ENCODE measurements at places on chromosomes 3 and 15.

DNA sequence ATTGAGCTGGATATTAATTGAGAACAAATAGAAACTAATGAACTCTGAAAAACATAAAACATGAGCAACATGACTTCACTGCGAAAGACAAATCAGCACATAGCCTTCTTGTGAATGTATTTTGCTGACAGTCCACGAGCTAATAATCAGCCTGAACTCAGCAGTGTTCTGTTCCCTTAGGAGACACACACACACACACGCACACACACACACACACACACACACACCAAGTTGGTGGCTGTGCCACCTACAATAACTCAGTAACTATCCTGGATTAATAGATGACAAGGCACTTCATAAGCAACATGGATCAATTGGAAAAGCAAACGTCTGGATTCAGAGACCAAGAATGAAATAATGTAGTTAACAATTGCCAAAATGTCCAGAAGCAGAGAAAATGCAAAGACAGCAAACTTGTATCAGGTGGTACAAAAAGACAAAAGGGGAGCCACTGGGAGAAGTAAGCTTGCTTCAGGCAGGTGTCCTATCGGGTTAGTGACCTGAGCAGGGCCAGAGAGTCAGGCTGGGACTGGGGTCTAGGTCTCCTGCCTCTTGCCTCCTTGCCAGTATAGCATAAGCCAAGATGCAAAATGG is 20.5 kb upstream of the UBE2Q2 start:
- no peaks in the 10 kb centered on the region for H3K27me3 ChIP-seq
- H3K4me3 ChIP-seq, result no peak overlapping the region
- peaks cover 8% of the 10 kb centered on the region for H3K4me1 ChIP-seq
- H3K36me3 ChIP-seq, result no peaks in the 10 kb centered on the region

- H3K36me3 ChIP-seq, result no peaks in the 10 kb centered on the region
- DNase-seq, result peak; percentile 56
- H3K4me3 ChIP-seq, result no peak overlapping the region
- no peaks in the 10 kb centered on the region for H3K27me3 ChIP-seq
Measured at GRCh38 chr3:152257563-152258035, 11.1 kb upstream of the MBNL1 start.

DNA sequence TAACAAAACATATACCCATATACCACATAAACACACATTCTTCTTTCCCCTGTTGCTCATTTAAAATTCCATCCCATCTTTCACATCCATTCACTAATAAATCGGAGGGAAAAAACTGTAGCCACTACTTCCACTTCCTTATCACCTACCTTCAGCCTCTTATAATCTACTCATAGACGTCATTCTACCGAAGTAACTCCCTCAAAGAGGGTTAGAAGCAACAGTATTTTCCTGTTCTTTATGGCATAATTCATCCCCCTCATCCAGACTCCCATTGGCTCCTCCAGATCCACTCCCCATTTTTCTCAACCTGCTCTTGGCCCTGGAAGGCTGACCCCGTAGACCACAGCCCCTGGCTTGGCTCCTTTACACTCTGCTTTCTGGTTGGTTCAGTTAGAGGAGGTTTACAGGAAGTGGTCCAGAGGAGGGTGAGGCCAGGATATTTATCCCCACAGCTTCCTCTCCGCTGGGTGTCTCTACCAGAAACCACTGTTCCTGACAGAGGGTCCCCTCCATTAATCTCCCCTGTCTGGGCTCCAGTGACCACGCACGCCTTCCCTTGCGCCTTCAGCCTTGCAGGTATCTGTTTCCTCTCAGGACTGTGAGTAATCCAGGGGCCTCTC is 46.3 kb downstream of the FMN1 start:
- no peak for DNase-seq
- no peaks in the 10 kb centered on the region for H3K36me3 ChIP-seq
- H3K27ac ChIP-seq, result no peak overlapping the region
- H3K4me1 ChIP-seq, result peaks cover 4% of the 10 kb centered on the region
- no peak overlapping the region for H3K4me3 ChIP-seq
- peaks cover 8% of the 10 kb centered on the region for H3K27me3 ChIP-seq

GRCh38 chr3:187112934-187113793 is 26.1 kb downstream of the RPL39L start:
- H3K4me1 ChIP-seq, result no peaks in the 10 kb centered on the region
- DNase-seq, result peak; percentile 52
- no peak overlapping the region for H3K27ac ChIP-seq
- H3K36me3 ChIP-seq, result no peaks in the 10 kb centered on the region
- H3K4me3 ChIP-seq, result no peak overlapping the region
- H3K27me3 ChIP-seq, result no peaks in the 10 kb centered on the region

GRCh38 chr3:33911525-33912322 is 113.3 kb downstream of the PDCD6IP start:
- no peaks in the 10 kb centered on the region for H3K36me3 ChIP-seq
- DNase-seq, result peak; percentile 42
- no peak overlapping the region for H3K27ac ChIP-seq
- H3K4me3 ChIP-seq, result no peak overlapping the region
- no peaks in the 10 kb centered on the region for H3K27me3 ChIP-seq

DNA sequence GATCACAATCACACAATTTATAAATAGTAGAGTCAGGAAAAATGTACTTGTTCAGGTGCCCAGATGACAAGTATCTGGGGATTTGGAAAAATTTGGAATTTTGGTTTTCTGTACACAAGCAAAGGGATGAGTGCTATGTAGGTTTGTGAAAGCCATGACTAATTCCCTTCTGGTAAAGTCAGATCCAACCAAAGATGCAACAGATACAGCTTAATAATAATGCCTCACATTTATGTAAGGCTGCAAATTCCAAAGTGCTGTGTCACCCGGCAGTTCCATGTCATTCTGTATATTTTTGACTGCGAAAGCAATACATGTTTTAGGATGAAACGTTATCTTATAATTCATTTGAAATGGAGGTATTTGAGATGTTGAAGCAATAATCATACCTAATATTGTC is 102.7 kb upstream of the AGBL1 start:
- H3K36me3 ChIP-seq, result no peaks in the 10 kb centered on the region
- H3K27me3 ChIP-seq, result no peaks in the 10 kb centered on the region
- H3K4me1 ChIP-seq, result no peaks in the 10 kb centered on the region
- DNase-seq, result no peak
- no peak overlapping the region for H3K4me3 ChIP-seq
- H3K27ac ChIP-seq, result no peak overlapping the region

DNA sequence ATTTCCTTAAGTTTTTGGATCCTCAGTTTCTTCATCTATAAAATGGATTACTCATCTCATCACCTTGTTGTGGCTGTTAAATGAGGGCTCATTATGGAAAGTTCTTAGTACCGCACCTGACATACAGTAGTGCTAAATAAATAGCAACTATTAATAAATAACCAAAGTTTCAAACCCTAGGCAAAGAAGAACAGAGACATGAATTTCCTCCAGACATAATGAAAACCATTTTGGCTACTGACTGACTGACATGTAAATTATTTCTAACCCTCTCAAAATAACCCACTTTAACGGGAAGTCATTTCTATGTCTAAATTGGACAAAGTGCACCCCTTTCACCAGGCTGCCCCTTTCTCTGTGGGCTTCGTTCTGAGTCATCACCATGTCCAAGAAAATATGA is 17.4 kb upstream of the KLHL6 start:
- no peak for DNase-seq
- H3K4me1 ChIP-seq, result no peaks in the 10 kb centered on the region
- H3K27ac ChIP-seq, result no peak overlapping the region
- H3K27me3 ChIP-seq, result peaks cover 10% of the 10 kb centered on the region
- no peaks in the 10 kb centered on the region for H3K36me3 ChIP-seq

DNA sequence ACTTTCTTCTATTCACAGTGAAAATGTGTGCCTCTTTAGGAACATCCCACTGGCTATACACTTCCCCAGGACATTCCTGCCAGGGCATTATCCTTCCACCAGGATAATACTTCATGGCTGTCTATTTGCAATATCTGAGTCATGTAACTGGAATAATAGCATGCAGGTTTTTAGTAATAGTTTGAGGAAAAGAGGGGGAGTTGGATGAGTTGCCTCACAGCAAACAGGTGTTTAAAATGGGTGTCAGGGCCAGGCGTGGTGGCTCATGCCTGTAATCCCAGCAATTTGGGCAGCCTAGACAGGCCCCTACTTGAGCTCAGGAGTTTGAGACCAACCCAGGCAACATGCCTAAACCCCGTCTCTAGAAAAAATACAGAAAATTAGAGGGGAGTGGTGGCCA is 585.9 kb downstream of the DIPK2A start:
- H3K27ac ChIP-seq, result no peak overlapping the region
- no peak overlapping the region for H3K4me3 ChIP-seq
- no peak for DNase-seq
- no peaks in the 10 kb centered on the region for H3K27me3 ChIP-seq

GRCh38 chr3:12239301-12239700 is 49.6 kb upstream of the PPARG start:
- no peaks in the 10 kb centered on the region for H3K27me3 ChIP-seq
- H3K27ac ChIP-seq, result no peak overlapping the region
- no peak for DNase-seq
- H3K36me3 ChIP-seq, result no peaks in the 10 kb centered on the region
- H3K4me1 ChIP-seq, result peaks cover 2% of the 10 kb centered on the region

- no peak overlapping the region for H3K27ac ChIP-seq
- peaks cover 50% of the 10 kb centered on the region for H3K36me3 ChIP-seq
Measured at GRCh38 chr3:136277634-136278033, 27.5 kb downstream of the PCCB start.

- peaks cover 4% of the 10 kb centered on the region for H3K4me1 ChIP-seq
- no peak overlapping the region for H3K27ac ChIP-seq
- peaks cover 7% of the 10 kb centered on the region for H3K36me3 ChIP-seq
- no peak overlapping the region for H3K4me3 ChIP-seq
- DNase-seq, result no peak
- no peaks in the 10 kb centered on the region for H3K27me3 ChIP-seq
Measured at GRCh38 chr15:39907216-39907615, 12.8 kb downstream of the GPR176 start.

GRCh38 chr3:10602769-10603768 is 97.7 kb upstream of the ATP2B2 start:
- H3K4me1 ChIP-seq, result peaks cover 1% of the 10 kb centered on the region
- peaks cover 21% of the 10 kb centered on the region for H3K27me3 ChIP-seq
- H3K27ac ChIP-seq, result no peak overlapping the region

- H3K27me3 ChIP-seq, result no peaks in the 10 kb centered on the region
- no peak overlapping the region for H3K4me3 ChIP-seq
- H3K27ac ChIP-seq, result no peak overlapping the region
- no peak for DNase-seq
- H3K4me1 ChIP-seq, result no peaks in the 10 kb centered on the region
Measured at GRCh38 chr3:174159604-174160003, 699.5 kb upstream of the NAALADL2 start.

DNA sequence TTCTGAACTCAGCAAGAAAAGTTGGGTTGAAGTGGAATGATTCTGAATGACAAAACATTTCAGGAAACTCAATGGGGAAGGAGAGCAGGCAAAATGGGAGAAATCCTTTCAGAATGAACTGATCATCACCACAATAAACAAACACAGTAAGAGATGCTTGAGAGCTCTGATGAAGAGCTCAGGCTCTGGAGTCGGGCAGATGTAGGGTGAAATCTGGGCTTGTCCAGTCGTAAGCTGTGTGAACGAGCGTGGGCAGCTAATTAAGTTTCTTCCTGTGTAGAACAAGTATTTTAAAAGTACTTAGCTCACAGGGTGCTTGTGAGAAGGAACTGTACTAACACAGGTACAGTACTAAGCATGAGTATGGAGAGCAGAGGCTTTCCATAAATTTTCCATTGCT is 406.2 kb downstream of the FOXP1 start:
- no peaks in the 10 kb centered on the region for H3K27me3 ChIP-seq
- H3K4me3 ChIP-seq, result no peak overlapping the region
- no peak for DNase-seq
- peaks cover 17% of the 10 kb centered on the region for H3K36me3 ChIP-seq
- peaks cover 3% of the 10 kb centered on the region for H3K4me1 ChIP-seq

GRCh38 chr3:169660709-169661360 is 2.7 kb downstream of the MECOM start:
- no peaks in the 10 kb centered on the region for H3K36me3 ChIP-seq
- H3K27ac ChIP-seq, result no peak overlapping the region
- peak; percentile 51 for DNase-seq

GRCh38 chr3:171976526-171976925 is 62.9 kb upstream of the FNDC3B start:
- H3K27ac ChIP-seq, result no peak overlapping the region
- no peaks in the 10 kb centered on the region for H3K27me3 ChIP-seq
- no peaks in the 10 kb centered on the region for H3K4me1 ChIP-seq
- DNase-seq, result peak; percentile 62

- H3K27me3 ChIP-seq, result no peaks in the 10 kb centered on the region
- no peak overlapping the region for H3K4me3 ChIP-seq
- no peaks in the 10 kb centered on the region for H3K4me1 ChIP-seq
- DNase-seq, result no peak
Measured at GRCh38 chr15:56234804-56235203, 8.9 kb downstream of the RFX7 start.

DNA sequence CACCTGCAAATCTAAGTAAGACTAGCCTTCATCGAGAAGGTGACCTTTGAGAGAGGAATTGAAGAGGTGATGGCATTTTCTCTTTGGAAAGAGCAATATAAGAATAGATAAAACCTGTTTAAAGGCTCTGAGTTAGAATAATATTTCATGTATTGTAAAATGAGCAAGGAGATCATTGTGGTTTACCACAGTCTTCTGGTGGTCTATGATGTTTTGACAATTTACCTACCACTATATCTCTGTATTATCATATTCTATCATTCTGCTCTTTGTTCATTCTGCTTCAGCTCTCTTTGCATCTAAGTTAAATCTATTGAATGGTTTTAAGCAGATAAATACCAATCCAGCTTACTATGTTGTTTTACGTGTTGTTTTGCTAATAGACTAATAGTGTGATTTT is 982.3 kb downstream of the SI start:
- H3K27ac ChIP-seq, result no peak overlapping the region
- no peaks in the 10 kb centered on the region for H3K4me1 ChIP-seq
- no peaks in the 10 kb centered on the region for H3K36me3 ChIP-seq
- H3K4me3 ChIP-seq, result no peak overlapping the region

All from mesenchymal stem cell (in vitro differentiated cells and primary cell).